ENCODE measurements at places on chromosomes 13 and 19.

DNA sequence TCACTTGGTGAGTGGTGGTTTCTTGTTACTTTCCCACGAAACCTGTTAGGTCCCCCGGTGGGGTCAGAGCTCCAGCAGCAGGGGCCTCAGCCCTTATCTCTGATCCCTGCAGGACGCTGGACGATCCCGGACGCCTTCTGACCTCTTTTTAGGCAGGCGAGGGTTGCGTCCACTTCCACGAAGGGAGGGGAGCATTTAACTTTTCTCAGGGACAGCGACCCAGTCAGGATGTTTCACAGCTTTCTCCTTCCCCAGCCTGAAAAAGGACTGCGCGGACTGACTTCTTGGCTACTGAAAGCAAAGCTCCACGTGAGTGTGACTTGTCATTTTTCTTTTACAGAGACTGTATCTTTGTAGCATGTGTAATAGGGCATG, 692 bp downstream of the ZNF234 start:
- H3K4me3 ChIP-seq, result peak overlapping the region; percentile 88
- DNase-seq, result no peak
- peaks cover 18% of the 10 kb centered on the region for H3K4me1 ChIP-seq
- H3K36me3 ChIP-seq, result peaks cover 37% of the 10 kb centered on the region

DNA sequence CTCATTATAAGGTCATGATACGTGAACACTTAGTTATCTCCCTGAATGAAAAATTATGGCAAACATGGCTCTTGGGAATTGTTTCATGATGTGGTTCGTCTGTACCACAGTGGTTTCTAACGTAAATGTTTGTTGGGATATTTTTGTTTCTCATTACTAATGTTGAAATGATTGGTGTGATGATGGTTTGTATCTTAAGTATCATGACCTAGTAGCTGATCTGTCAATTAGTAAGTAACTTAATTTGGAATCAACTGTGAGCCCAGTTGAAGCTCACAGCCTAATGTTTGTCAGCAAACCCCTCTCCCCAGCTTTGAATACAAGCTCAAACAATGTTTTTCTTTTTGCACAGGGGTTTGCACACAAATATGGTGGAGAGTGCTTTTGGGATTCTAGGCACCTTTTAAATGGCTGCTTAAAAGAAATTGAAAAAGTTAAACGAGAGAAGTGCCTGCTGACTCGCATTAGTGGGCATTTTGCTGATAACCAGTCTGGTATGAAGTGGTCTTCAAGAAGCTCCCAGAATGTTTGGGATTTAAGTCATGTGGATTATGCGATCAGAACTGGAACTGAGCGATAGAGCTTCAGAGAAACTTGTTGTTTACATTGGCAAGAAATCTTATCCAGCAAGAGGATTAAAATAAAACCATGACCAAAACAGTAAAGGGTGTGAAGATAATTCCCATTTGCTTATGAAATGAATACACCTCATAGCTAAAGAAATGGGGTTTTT, 68.2 kb downstream of the LMO7 start:
- no peaks in the 10 kb centered on the region for H3K36me3 ChIP-seq
- no peak for DNase-seq
- H3K27me3 ChIP-seq, result no peaks in the 10 kb centered on the region
- peaks cover 16% of the 10 kb centered on the region for H3K4me1 ChIP-seq
- no peak overlapping the region for H3K4me3 ChIP-seq
- no peak overlapping the region for H3K27ac ChIP-seq

DNA sequence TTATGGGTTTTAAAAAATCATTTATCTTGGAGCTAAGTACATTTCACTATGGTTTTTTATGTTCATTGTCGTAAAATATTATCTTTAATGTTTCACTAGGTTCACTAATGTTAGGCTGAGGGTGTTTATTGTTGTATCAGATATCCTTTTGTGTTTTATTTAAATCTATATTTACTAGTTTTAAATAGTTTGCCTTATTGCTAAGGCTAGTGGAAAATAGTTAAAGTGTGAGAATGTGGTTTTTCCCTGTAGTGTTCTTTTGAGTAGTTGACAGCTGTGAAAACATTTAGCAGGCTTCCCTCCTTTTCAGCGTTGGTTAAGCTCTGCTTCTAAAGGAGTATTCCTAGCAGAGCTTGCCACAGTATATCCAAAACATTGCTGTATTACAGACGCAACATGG, 139.0 kb downstream of the TM9SF2 start:
- no peak overlapping the region for H3K4me3 ChIP-seq
- H3K27ac ChIP-seq, result no peak overlapping the region
- H3K36me3 ChIP-seq, result no peaks in the 10 kb centered on the region
- no peaks in the 10 kb centered on the region for H3K27me3 ChIP-seq

DNA sequence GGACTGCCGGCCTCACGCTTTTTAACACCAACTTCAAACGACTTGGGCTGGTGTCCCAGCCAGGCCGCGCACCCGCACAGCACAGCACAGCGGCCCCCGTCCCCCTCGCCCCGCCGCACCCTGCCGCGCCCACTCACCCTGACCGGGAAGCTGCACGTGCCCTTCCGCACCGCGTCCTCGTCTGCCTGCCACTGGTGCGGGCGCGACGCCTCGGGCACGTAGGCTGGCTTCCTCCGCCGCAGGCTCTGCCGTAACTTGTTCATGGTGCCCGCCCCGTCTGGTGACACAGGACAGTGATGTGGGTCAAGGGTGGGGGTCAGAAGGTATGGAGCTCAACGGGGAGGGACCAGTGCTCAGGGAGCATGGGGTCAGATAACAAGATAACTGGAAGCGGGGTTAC, 6.2 kb downstream of the NUMBL start:
- no peak overlapping the region for H3K4me3 ChIP-seq
- H3K36me3 ChIP-seq, result peaks cover 8% of the 10 kb centered on the region
- no peak overlapping the region for H3K27ac ChIP-seq

DNA sequence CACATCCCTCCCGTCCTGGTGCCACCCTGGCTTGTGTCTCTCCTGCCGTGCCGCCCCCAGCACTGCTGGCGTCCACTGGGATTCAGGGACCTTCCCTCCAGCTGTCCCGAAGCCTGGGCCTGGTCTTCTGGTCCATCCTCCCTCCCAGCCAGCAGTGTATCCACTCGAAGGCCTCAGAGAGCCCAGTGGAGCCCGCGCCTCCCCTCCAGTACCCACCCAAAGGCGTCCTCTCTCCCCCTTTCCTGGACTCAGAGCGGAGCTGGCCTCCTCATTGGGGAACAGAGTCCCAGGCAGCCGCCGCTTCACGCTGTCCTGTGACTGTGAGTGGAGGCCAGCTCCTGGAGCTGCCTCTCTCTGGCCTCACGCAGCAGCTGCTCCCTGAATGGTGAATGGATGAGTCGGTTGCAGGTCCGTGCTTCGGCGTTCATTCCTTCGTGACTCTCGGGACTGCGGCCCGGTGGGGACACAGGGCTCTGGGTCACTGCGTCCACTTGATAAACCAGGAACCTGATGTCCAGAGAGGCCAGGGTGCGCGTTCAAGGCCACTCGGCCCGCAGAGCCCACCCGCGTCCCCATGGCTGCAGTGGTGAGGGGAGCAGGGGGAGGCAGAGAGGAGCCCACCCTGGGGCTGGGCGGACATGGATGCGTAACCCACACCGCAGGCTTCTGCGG, 12.1 kb downstream of the ONECUT3 start:
- H3K4me1 ChIP-seq, result peaks cover 2% of the 10 kb centered on the region
- H3K4me3 ChIP-seq, result no peak overlapping the region
- H3K36me3 ChIP-seq, result no peaks in the 10 kb centered on the region
- H3K27ac ChIP-seq, result peak overlapping the region; percentile 25

GRCh38 chr19:10736916-10737551, 19.2 kb downstream of the DNM2 start:
- H3K36me3 ChIP-seq, result peaks cover 52% of the 10 kb centered on the region
- no peak for DNase-seq
- no peak overlapping the region for H3K4me3 ChIP-seq

DNA sequence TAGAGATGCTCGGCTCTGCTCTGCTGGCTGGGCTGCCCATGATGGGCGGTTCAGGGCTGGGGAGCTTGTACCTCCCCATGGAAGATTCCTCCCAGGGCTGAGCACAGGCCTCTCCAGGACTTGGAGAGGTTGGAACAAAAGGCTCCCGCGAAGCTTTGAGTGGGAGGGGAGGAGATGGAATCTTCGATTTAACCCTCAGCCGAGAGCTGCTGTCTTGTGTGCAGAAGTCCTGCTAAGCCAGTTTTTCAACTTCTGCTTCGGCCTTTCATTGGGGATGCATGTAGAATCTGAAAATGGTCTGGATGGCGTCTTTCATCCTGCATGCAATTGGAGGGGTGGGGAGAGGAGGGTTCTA, 163.3 kb downstream of the KDM4B start:
- H3K27me3 ChIP-seq, result no peaks in the 10 kb centered on the region
- peaks cover 21% of the 10 kb centered on the region for H3K4me1 ChIP-seq
- DNase-seq, result no peak
- no peak overlapping the region for H3K27ac ChIP-seq
- H3K36me3 ChIP-seq, result peaks cover 3% of the 10 kb centered on the region

GRCh38 chr13:111337206-111337605, 16.8 kb downstream of the TEX29 start:
- H3K4me1 ChIP-seq, result no peaks in the 10 kb centered on the region
- H3K27me3 ChIP-seq, result peaks cover 5% of the 10 kb centered on the region
- no peak overlapping the region for H3K27ac ChIP-seq
- H3K4me3 ChIP-seq, result no peak overlapping the region
- DNase-seq, result peak; percentile 8
- no peaks in the 10 kb centered on the region for H3K36me3 ChIP-seq

DNA sequence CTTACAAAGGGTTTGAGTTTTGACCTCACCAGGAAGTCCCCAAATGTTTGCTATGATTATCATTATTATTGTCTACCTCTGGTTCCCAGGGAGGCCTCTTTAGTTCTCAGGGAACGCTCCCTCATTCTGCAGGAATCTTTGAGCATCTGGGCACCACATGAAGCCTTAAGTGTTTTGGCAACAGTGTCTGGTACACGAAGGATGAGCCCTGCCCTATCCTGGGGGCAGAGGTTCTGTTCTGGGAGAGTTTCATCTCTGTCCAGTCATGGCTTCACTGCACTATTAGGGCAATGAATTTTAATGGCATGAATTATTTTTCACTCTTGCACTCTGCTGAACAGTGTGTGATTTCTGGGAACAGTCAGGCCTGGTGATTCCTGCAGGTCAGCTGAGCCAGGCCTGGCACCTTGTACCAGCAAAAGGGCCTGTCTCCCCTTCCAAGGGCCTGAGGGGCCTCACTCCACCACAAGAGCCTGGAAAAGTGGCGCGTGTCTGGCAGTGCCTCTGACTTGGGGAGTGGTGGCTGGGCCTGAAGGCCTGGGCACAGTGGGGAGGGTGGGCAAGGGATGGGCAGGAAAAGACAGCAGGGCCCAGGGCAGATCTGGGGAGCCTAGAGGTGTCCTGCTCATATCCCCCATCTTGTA, 4.6 kb downstream of the FAM187B start:
- no peaks in the 10 kb centered on the region for H3K4me1 ChIP-seq
- H3K27ac ChIP-seq, result no peak overlapping the region
- no peak for DNase-seq
- H3K36me3 ChIP-seq, result no peaks in the 10 kb centered on the region

DNA sequence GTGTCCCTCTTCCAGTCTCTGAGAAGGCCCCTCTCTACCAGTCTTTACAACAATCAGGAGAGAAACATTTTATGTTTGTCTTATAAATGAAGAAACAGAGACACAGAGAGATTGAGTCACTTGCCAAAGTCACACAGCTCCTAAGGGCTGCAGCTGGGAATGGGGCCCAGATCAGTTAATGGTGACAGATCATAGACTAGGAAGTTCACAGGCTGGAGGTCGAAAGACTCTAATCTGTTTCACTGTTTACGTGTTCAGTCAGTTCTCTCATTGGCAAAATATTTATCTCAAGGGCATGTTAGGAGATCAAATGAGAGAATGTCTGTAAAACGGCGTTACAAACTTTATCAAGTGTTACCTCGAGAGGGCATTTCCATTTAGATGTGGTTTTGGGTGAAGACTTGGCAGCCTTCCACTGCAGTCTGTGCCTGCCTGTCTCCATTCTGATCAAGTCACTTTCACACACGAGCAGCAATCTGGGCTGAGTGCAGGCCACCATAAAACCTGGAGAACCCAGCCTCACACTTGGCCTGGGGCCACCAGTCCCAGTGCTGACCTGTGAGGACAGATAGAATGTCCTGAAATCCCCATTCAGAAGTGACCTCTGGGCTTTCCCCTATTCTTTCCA, 65.1 kb downstream of the SIAH3 start:
- peaks cover 3% of the 10 kb centered on the region for H3K27me3 ChIP-seq
- H3K4me3 ChIP-seq, result no peak overlapping the region
- no peaks in the 10 kb centered on the region for H3K36me3 ChIP-seq
- no peak for DNase-seq
- H3K27ac ChIP-seq, result no peak overlapping the region

- H3K27me3 ChIP-seq, result no peaks in the 10 kb centered on the region
- H3K4me3 ChIP-seq, result no peak overlapping the region
- DNase-seq, result no peak
- H3K27ac ChIP-seq, result no peak overlapping the region
- H3K4me1 ChIP-seq, result peaks cover 23% of the 10 kb centered on the region
Observed at GRCh38 chr19:42115705-42116104, 16.5 kb downstream of the POU2F2 start.

DNA sequence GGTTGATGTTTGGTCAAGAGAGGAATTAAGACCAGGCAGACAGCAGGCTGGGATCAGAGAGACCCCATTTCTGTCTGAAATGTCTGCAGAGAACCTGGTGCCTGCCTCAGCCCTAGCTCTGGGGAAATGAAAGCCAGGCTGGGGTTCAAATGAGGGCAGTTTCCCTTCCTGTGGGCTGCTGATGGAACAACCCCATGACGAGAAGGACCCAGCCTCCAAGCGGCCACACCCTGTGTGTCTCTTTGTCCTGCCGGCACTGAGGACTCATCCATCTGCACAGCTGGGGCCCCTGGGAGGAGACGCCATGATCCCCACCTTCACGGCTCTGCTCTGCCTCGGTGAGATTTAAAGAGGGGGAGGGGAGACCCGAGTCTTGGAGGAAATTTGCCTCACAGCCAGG, at the start of gene LILRB4:
Gene LILRB4, plus strand, starts transcription at position 256 of the 400 bp plus-strand sequence. Its CDS starts 49 bp downstream, at position 305.
- H3K4me3 ChIP-seq, result no peak within 1 kb of the TSS
- H3K27ac ChIP-seq, result no peak within 1 kb of the TSS
- no peaks in the 10 kb centered on the region for H3K27me3 ChIP-seq
- H3K36me3 ChIP-seq, result no peaks in the 10 kb centered on the region
- no peak for DNase-seq
- H3K4me1 ChIP-seq, result no peaks in the 10 kb centered on the region

- DNase-seq, result no peak
- no peaks in the 10 kb centered on the region for H3K36me3 ChIP-seq
- H3K27me3 ChIP-seq, result no peaks in the 10 kb centered on the region
- H3K4me3 ChIP-seq, result no peak overlapping the region
- no peaks in the 10 kb centered on the region for H3K4me1 ChIP-seq
Observed at GRCh38 chr13:109088624-109088917, 459.2 kb downstream of the MYO16 start.

DNA sequence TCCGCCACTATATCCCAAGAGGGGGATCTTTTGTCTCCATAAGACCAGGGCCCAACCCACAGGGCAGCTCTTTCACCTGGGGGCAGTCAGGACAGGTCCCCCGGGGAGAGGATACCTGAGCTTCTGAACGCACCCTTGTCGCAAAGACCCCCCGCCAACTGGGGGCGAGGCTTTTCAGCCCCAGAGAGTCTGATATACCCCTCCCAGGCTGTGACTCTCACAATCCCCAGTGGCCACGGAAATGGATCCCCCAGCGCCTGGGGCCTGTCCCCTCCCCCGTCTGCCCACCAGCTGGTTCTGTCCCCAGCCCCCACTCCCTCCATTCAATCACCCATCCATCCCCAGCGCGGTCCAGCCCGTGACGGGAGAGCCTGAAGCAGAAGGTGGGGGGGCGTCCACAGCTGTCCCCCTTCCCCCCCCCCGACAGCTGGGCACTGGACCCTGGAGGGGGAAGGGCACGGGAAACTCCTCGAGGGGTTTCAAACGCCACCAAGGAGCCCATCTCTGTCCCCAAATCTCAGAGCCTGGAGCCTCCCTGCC, 823 bp downstream of the DOCK6 start:
- H3K4me3 ChIP-seq, result no peak overlapping the region
- peaks cover 3% of the 10 kb centered on the region for H3K4me1 ChIP-seq
- peaks cover 49% of the 10 kb centered on the region for H3K27me3 ChIP-seq
- H3K27ac ChIP-seq, result no peak overlapping the region
- H3K36me3 ChIP-seq, result no peaks in the 10 kb centered on the region
- DNase-seq, result no peak
